Glomerular endothelial cell (primary cell): ENCODE measurements at places on chromosomes 1 and 21.
A peak's percentile ranks its signal among the peaks of the same experiment; 100 is the strongest.

DNA sequence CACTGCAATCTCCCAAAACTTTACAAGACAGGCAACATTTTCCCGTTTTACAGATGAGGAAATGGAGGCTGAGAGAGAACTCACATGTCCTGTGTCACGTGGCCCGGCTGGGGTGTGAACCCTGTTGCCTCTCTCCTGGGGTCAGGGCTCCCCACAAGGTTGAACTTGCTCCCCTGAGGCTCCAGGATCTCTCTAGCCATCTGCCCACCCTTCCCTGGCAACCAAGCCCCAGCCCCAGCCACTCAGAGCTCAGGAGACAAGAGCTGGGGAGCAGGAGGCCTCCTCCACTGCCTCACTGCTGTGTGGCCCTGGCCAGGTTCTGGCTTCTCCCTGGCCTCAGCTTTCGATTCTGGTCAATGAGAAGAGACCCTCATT lies 11.8 kb downstream of the LAPTM5 start:
- no peak for DNase-seq

- no peak for DNase-seq
Observed at GRCh38 chr1:231558708-231559185, 30.3 kb downstream of the TSNAX start.

- no peak for DNase-seq
Observed at GRCh38 chr1:210185063-210185462, 47.5 kb upstream of the SERTAD4 start.

DNA sequence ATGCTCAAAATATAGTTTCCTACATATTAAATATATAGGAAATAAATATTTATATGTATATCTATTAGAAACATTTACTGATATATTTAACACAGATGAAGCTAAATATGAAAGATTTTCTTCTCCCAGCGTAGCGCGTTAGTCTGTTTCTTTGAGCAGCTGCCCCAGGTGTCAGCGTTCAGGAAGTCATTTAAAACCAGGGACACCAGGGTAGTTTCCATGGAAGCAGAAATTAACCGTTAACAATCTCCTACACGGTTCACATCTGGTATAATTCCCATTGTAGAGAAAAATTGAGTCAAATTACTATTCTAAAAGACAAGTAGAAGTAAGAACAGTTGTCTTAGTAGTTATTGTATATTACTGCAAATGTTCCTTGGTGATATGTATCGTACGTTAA lies 1443.7 kb downstream of the MRPL39 start:
- DNase-seq: no peak

DNA sequence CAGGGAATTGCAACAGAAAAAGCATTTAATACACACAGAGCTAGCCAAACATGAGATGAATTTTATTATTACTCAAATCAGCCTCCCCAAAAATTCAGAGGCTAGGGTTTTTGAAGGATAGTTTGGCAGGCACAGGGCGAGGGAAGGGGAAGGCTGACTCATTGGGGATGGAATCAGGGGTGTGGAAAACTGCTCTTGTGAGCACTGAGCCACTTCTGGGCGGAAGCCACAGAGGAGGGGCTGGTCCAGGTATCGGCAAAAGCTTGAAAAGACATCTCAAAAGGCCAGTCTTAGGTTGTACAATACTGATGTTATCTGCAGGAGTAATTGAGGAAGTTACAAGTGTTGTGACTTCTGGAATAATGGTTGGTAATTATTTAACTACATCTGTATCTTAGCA lies 109.4 kb downstream of the TLR5 start:
- no peak for DNase-seq

DNA sequence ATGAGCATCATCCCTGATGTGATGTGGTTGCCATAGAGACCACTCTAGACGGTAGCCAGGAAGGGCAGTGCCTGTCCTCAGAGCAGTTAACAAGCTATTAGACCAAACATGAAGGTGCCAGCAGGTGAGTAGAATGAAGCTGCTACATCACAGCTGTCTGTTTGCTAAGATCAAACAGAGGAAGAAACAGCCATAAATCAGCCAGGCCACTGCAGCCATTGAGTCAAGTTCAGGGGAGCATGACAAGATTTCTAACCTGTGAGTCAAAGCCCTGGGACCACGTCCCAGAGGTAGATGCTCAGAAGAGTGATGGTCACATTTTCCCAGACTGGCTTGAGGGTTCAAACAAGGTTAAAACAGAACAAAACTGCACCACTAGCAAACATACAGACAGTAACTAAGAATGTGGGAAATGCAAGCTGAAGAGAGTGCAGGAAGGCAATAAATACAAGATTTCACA lies 450.6 kb upstream of the DAB1 start:
- no peak for DNase-seq

DNA sequence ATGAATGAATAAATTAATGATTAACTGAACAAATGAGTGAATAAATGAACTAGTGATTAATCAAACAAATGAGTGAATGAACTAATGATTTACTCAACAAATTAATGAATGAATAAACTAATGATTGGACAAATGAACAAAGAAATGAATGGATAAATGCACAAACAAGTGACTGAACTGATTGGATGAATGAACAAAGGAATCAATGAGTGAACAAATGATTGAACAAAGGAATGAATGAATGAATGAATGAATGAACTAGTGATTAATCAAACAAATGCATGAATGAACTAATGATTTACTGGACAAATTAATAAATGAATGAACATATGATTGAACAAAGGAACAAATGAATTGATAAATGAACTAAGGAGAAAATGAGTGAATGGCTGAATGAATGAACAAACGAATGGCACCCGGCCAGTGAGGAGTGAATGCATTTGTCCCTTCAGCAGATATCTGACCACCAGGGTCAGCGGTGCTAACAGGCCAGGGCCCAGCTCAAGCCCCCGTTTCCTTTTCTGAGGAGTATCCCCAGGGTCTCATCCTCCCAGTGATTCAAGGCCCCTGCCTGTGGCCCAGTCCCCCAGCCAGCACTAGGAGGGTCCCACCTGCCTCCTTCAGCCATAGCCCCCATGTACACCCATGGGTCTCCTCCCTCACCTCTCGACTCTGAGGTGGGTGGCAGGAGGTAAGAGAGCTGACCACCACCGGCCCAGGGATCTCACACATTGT lies 49.9 kb downstream of the WNT9A start:
- DNase-seq: no peak

GRCh38 chr1:46991083-46991923 lies 32.2 kb upstream of the CYP4X1 start:
- no peak for DNase-seq

DNA sequence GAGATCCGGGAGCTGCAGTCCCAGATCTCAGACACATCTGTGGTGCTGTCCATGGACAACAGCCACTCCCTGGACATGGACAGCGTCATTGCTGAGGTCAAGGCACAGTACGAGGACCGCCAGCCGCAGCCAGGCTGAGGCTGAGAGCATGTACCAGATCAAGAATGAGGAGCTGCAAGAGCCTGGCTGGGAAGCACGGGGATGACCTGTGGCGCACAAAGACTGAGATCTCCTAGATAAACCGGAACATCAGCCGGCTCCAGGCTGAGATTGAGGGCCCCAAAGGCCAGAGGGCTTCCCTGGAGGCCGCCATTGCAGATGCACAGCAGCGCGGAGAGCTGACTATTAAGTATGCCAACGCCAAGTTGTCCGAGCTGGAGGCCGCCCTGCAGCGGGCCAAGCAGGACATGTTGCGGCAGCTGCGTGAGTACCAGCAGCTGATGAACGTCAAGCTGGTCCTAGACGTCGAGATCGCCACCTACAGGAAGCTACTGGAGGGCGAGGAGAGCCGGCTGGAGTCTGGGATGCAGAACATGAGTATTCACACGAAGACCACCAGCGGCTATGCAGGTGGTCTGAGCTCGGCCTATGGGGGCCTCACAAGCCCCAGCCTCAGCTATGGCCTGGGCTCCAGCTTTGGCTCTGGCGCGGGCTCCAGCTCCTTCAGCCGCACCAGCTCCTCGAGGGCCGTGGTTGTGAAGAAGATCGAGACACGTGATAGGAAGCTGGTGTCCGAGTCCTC lies 25.5 kb downstream of the ETV3L start:
- peak; percentile 22 for DNase-seq

DNA sequence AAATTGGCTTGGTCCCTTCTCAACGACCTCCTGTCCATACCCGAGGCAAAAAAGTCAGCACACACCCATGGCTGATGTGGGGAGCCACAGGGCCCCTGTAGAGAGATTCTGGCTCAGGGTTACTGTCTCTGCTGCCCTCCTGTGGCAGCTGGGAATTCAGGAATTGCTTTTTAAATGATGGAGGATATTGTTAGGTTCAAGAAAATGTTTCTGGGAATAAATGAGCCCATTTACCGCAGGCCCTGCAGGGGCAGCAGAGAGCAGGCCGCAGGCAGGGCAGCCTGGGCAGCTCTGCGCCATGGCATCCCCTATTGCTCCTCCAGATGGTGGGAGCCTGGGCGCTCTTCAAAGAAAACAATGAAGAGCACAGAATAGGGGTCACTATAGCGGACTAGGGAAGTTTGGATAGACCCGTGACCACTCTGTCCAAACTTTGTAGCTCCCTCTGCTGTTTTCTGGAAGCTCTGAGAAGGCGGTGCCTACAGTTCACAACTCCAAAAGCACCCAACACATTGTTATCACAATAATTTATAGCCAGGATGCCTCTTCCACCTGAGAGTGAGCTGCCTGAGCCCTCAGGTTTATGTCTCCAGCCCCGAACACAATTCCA lies 201.1 kb downstream of the BACH1 start:
- DNase-seq: no peak

GRCh38 chr1:116340506-116341231 lies 32.4 kb upstream of the ATP1A1 start:
- no peak for DNase-seq

GRCh38 chr21:21366277-21366676 lies 368.1 kb downstream of the NCAM2 start:
- DNase-seq: no peak

- DNase-seq: no peak
Observed at GRCh38 chr21:36792505-36792967, 93.6 kb downstream of the SIM2 start.

GRCh38 chr1:93256433-93256832 lies 75.9 kb downstream of the CCDC18 start:
- DNase-seq: no peak

DNA sequence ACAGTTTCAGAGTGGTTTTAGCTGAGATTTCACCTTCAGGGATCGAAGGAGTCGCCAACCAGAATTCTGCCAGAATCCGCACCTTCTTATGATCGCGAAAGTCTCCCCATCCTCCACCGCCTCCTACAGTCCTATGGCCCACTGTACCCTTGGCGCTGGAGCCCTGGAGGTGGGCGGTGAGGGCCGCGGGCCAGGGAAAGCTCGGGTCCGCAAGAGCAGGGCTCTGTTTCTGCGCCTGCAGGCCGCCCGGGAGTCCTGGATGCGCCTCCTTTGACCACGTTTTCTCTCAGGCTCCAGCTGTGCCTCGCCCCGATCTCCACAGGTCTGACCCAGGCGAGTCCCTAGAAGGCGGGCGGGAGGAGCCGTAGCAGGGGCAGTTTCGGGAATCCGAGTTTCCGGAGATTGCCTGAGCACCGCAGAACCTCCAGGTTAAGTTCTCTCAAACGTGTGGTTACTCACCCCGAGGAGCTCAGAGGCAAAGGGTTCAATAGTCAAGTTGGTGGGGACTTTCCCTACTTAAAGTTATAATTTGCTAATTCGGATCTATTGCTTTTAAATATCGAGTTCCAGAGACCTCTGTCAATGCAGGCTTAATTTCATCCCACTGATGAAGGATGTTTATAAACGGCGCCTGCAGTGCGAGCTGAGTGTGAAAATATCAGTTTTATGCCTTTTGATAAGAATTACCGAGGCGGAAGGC lies 3.2 kb upstream of the LHX8 start:
- DNase-seq: no peak

- no peak for DNase-seq
Observed at GRCh38 chr1:10705953-10706352, 90.5 kb downstream of the CASZ1 start.

DNA sequence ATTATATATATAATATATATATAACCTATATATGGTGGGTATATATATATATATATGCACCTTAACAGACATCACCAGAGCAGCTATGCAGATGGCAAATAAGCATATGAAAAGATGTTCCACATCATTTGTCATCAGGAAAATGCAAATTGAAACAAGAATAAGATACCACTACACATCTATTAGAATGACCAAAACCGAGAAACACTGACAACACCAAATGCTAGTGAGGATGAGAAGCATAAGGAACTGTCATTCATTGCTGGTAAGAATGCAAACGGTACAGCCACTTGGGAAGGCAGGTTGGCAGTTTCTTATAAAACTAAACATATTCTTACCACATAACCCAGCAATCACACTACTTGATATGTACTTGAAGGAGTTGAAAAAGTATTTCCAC lies 219.8 kb upstream of the PRMT6 start:
- no peak for DNase-seq

GRCh38 chr1:22916471-22916820 lies 56.2 kb downstream of the LACTBL1 start:
- no peak for DNase-seq

DNA sequence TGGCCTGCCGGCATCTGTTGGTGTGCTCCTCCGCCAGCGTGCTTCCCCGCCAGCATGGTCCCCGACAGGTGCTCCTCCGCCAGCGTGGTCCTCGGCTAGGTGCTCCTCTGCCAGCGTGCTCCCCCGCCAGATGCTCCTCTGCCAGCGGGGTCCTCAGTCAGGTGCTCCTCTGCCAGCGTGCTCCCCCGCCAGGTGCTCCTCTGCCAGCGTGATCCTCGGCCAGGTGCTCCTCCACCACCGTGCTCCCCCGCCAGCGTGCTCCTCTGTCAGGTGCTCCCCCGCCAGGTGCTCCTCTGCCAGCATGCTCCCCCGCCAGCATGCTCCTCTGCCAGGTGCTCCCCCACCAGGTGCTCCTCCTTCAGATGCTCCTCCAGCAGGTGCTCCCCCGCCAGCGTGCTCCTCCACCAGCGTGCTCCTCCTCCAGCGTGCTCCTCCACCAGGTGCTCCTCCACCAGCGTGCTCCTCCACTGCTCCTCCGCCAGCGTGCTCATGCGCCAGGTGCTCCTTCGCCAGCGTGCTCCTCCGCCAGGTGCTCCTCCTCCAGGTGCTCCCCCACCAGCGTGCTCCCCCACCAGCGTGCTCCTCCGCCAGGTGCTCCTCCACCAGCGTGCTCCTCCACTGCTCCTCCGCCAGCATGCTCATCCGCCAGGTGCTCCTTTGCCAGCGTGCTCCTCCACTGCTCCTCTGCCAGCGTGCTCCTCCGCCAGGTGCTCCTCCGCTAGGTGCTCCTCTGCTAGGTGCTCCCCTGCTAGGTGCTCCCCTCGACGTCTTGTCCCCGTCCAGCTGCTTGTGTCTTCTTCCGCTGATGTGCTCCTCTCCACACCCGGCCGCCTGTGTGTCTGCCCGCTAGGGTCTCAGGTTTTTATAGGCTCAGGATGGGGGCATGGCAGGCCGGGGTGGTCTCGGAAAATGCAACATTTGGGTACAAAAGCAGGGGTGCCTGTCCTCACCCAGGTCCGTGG lies 223.0 kb downstream of the NRIP1 start:
- DNase-seq: no peak

DNA sequence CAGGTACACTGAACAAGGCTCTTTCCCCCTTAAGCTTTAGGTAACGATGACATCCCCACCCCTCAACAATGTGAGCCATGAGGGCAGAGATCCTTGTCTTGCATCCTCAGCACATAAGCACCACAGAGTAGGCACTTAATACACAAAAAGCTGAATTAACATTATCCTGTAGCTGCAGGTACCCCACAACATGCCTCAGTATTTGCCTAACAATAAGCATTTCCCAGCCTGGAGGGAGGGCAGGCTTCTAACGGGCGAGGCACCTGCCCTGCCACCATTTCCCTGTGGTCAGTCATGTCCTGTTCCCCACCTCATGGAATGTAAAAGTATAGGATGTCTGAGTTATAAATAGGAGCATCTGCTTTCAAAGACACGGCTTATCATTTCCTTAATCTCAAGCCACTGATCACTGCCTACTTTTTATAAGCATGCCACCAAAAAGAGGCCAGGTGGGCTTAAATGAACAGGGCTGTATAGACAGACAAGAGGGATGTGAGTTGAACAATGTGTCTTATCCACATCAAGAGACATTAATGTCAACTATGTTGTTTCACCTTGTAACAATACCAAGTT lies 3.4 kb downstream of the CAPZB start:
- no peak for DNase-seq
